ENCODE measurements at places on chromosomes 3 and 15. TPM values are rescaled to one million over a fixed set of nuclear protein-coding genes. Genes with fewer than 3 reads are reported as not detected.

The C3orf80 gene
- total RNA-seq: 1.1 TPM

The CCR3 gene
- not detected for total RNA-seq

The CLSTN2 gene
- 7.6 TPM for total RNA-seq

The SFMBT1 gene
- total RNA-seq: 13.5 TPM

The ARPP21 gene
- total RNA-seq: not detected

The CA12 gene
- 26.8 TPM for total RNA-seq

The THAP10 gene
- 0.81 TPM for total RNA-seq

DNA sequence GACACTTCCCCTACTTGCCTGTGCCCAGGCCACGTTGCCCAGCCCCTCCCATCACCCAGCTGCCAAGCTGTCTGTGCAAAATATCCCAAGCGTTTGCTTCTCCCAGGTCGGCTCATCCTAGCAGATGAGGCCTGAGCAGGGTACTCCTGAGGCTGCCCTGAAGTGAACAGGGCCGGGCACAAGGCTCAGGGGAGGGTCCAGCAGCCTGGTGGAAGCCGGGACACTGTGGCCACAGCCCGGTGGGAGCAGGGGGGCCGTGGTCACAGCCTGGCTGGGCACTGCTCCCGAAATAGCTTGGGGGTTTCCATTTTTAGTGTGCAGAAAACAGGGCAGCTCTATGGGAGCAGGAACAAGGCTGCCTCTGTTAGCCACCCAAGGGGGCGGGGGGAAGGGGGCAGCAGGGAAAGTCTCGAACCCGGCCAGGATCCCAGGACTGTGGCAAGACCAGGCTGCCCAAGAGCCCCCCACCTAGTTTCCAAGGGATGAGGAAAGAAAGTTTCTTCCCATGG, 3.4 kb downstream of the PLXNB1 start:
- DNase-seq: no peak

DNA sequence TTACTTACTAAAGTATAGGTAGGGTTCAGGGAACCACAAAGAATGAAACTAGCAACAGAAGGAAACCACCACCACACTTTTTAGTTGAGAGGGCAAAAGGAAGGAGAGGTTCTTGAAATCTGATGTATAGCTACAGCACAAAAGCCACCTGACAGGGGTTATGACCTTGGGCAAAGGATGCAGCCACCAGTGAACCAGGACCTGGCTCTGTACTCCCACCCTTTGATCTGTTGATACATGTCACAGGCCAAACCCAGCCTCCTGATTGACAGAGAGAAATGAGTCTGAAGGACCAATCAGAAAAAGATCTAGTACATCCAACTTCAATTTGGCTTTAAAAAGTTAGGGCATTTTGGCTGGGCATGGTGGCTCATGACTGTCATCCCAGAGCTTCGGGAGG, 20.0 kb upstream of the BLM start:
- DNase-seq: no peak

GRCh38 chr15:67365994-67366393, 111.4 kb downstream of the IQCH start:
- DNase-seq: no peak

DNA sequence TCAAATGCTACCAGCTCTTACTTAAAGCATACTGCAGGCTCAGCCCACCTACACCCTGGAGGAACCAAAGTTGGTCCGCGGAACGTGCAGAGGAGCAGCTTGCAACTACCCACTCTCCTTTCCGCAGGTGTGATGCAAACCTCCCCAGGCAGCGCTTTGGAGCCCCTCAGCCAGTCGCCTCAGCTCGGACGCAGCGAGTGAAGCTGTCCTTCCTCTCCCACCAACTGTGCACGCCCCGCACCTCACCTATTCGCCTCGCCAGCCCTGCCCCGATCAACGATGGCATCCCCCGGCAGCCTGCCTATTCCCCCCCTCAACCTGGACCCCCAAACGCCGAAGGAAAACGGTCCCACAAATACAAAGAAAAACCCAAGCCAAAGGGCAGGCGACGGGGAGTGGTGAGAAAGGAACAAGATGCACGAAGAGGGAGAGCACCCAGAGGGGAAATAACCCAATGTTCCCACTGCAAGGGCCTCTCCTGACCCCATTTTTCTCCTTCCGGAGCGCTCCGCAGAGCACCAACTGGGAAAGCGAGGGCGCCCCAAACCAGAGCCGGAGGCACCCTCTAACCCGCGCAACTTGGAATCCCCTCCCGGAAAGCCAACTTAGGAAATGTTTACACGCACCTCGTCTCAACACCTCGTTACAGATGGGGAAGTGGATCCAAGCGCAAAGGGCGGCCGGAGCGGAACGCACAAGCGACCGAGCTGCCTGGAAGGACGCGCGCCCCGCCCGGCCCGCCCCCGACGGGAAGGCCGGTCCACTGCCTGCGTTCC, 665 bp downstream of the GLB1 start:
- no peak for DNase-seq

DNA sequence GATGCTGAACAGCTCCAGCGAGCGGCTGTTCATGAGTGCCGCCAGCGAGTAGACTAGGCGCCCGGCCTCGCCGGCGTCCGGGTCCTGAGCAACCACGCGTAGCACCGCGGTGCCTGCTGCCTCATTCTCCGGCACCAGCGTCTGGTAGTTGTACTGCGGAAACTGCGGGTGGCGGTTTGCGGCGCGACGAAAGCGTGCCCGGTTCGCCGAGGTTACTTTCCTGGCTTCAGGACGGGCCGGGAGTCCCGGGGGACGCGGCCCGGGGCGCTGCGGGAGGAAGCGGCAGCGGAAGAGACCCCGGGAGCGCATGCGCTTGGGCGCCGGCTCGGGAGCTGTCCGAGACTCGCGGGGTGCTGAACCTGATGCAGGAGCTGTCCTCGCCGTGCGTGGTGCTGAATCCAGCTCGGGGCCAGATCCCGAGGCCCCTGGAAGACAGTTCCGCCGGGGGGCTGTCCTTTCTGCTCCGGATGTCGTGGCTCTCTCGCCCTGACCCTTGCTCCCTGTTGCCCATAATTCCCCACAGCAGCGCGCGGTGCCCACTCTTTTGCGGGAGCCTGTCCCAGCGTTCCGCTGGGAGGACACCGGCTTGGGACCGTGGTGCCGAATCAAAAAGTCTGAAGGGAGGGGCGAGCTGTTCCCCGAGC, 1.1 kb downstream of the CELSR3 start:
- DNase-seq: no peak

DNA sequence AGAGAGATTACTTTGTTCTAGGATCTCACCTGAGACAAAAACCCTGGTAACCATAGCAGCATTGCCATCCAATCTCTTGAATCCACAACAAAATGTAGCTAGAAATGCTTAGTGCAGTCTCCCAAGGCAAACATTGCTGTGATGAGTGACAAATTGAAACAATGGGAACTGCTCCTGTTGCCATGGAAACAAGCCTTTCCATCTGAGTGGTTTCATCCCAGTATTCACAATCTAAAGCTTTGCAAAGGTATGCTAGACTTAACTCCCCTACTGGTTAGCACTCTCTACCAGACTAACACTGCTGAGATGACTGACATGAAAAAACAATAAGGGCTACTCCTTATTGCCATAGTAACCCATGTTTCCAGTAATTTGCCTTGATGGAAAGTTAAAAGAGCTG, 172.6 kb upstream of the CNTN3 start:
- no peak for DNase-seq

GRCh38 chr3:109831403-109831802, 494.1 kb upstream of the DPPA4 start:
- no peak for DNase-seq

- no peak for DNase-seq
Measured at GRCh38 chr3:157282261-157283191, 122.6 kb upstream of the CCNL1 start.

GRCh38 chr3:141286856-141287255, 55.2 kb downstream of the PXYLP1 start:
- no peak for DNase-seq

DNA sequence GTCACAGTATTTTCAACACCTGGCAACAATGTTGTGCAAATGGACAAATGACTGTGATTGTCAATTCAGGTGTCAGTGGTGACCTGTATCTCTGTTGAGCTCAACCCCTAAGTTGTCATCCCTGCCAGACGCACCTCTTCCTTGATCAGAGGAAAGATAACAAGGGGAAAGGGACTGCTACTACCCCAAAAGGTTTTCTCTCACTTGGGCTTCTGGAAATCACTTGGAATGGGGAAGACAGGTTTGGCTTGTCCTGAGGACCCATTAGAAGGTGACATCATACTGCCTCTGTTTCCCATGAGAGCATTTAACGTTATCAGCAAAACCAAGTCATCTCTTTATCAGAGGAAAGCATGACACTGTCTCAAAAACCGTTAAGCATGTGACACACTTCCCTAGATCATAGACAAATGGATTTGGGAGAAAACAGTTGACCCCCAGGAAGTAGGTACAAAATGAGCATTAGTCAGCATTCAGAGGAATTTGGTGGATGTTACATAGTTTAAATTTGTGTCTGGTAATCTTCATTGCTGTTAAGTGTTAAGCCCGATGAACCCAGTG, 769.5 kb downstream of the GRM7 start:
- DNase-seq: no peak

- DNase-seq: no peak
Measured at GRCh38 chr3:180570238-180570637, 31.7 kb upstream of the TTC14 start.

DNA sequence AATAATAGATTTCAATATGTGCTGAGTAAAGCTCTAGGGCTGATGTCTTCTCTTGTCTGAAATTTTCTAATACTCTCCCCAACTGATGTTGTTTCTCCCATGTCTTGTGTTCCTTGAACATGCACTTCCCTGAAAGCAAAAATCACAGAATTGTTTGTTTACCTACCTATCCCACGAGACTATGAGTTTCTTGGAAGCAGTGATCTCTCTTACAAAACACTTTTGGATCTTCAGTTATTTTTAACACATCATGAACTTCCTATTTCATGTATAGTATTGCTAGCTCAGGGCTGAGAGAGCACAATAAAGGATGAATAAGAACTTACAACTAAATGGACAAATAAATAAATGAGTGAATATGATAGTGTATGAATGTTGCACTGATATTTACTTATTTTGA, 365.0 kb downstream of the ROBO2 start:
- DNase-seq: no peak

GRCh38 chr3:112011376-112011940, 12.7 kb downstream of the TAGLN3 start:
- no peak for DNase-seq

GRCh38 chr3:118736107-118736506, 298.5 kb downstream of the IGSF11 start:
- no peak for DNase-seq

GRCh38 chr3:23879485-23879884, 37.3 kb downstream of the NKIRAS1 start:
- DNase-seq: no peak

GRCh38 chr15:66482539-66482938, 15.0 kb downstream of the SNAPC5 start:
- no peak for DNase-seq

Data from thoracic aorta (tissue), 2 donors.